Activated T-helper 2 cell treated with anti-CD3 and anti-CD28 coated beads, Interferon-gamma antibody, Interleukin-2, Interleukin-4, amounts not matched to agents 10 μg/mL and 5 μg/mL and 100 μg/mL, durations not matched to agents 14 hours and 24 hours and 36 hours (primary cell): ENCODE measurements at places on chromosomes 12 and 14. TPM values are rescaled to one million over a fixed set of nuclear protein-coding genes. Genes with fewer than 3 reads are reported as not detected.

MYH6 gene
- total RNA-seq, result 0.11 and 0.14 TPM in 2 replicates

LMO3 gene
- not detected in 2 replicates for total RNA-seq

TAS2R10 gene
- not detected in 2 replicates for total RNA-seq

CEBPE gene
- total RNA-seq, result not detected in 2 replicates

RIPK3 gene
- 13.2 and 15.4 TPM in 2 replicates for total RNA-seq

ERH gene
- total RNA-seq, result 390 and 410 TPM in 2 replicates

DNA sequence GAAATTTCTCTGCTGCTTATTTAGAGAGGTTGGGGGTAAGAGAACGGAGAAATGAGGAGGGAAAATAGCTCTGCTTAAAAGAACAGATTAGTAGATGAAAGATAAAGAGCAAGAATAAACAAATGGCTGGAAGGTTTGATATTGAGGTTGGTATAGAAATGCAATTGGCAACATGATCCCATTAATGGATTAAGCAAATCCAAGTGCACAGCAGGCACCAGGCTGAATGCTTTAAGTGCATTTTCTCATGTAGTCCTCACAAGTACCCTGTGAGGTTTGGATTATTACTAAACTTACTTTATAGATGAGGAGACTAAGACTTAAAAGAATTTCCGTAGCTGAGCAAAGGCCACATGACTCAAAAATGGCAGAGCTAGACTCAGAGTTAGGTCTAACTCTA, 76.9 kb upstream of the ATF1 start:
- no peak for DNase-seq

DNA sequence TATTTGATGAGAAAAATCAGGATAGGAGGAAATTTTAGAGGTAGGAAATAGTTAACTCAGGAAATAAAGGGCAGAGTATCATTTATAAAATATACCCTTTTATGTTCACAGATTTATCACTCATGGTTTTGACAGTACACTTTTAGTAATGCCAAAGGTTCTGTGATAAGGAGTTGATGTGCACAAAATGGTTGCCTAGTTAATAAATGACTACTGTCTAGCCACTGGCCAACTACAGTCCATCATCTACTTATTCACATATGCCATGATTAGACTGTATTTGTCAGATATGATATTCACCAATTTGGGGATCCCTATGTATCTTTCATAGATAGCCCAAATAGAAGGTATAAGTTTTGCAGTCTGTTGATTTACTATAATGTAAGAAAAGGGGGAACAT, 19.2 kb upstream of the GXYLT1 start:
- DNase-seq, result no peak

- no peak for DNase-seq
Observed at GRCh38 chr14:28709571-28710305, 56.8 kb upstream of the FOXG1 start.

DNA sequence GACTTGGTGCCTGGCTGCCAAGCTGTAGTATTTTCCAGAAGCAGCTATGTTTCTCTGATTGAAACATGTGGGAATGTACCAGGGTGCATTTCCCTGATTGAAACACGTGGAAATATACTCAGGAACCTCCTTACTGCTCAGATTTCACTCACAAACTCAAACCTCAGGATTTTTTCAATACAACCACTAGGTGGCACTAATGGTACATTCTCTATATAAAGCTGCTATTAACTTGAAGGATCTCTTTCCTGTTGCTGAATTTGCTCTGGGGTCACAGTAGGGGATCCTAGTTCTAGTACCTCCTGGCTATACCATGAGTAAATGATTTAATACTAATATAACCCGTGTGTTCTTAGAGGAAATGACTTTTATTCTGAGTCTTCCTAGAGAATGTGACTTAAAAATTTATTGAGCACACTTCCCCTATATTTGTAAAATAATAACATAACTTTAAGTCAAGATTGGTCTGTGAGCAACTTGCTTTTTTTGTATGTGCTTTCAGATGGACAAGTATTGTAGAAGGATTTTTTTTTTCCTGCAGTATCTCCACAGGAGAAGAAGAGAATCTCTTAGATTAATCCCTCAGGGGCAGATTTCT, 173.8 kb upstream of the MIS18BP1 start:
- DNase-seq, result no peak

DNA sequence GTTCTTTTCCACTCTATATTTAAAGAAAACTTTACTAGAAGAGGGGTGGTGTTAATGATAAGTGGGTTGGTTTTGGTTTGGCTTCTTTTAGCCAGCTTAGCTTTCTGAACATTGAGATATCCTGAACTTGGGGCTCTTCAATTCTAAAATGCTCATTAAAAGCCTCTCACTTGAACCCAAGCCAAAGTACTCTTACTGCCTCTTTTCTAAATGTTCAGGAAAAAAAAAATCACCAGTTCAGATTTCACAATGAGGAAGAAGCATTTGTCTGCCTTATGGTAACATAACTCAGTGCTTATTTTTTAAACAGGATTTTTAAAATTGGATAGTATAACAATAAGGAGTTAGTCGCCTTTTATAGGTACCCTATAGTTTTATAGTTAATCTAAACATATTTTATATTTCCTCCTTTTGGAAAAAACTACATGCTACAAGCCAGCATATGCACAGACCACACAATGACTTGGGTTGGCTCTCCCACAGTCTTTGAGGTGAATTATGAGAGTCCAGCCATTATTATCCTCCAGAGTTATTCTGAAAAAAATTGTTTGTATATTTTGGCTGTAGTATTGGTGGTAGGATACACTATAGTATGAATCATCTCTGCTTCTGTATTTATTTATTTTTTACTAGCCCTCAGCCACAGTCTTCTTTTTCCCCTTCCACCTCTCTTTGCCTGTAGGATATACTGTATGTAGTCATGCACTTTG, 195.5 kb upstream of the TMPO start:
- no peak for DNase-seq

DNA sequence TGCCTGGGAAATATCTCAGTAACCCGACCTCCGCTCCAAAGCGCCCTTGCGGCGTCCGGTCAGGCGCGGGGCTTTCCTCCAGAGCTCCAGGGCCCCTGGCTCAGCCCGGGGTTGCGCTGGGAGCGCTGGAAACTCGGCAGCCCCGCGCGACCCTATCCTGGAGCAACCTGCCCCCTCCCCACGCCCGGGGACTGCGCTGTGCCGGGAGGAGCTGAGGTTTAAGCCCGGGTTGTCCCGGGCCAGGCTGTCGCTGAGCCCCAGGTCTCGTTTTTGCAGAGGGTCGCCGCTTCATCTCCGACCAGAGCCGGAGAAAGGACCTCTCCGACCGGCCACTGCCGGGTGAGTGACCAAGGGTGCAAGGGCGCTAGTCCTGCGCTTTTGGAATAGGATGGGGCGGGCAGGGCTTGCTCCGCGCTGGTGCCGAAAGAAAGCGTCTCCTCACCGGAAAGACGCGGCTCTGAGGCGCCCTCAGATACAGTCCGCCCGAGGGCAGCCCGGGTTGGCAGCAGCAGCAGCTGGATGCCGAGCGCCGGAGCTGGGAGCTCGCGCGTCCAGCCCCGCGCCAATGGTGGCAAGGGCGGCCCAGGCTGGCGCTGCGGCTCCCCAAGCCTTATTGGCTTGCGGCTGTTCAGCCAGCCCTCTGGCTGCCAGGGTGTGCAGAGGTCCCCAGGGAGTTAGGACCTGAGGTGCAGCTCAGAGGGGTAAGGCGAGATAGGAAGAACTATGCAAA, 1.5 kb downstream of the SPX start:
- peak; percentile 57 for DNase-seq

DNA sequence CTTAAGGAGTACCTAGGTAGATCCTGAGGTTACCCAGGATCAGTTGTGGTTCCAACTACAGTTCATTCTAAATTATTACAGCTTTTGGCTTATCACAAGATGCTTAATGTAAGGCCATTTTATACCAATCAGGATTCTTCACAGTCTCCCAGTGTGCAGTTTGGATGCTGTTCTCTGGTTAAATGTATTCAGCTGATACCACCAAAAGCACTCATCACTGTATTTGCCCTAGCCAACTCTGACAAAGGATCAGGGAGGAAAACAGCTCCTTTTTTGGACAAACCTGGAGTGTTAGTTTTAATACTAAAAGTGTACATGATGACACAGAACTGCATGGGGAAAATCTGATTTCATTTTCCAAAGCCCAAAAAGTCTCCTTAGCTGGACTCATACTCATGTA, 19.5 kb downstream of the DMAC2L start:
- DNase-seq, result no peak

GRCh38 chr12:26719852-26720251, 113.1 kb downstream of the ITPR2 start:
- DNase-seq, result no peak

- DNase-seq, result no peak
Observed at GRCh38 chr12:86148612-86149011, 107.6 kb downstream of the MGAT4C start.

DNA sequence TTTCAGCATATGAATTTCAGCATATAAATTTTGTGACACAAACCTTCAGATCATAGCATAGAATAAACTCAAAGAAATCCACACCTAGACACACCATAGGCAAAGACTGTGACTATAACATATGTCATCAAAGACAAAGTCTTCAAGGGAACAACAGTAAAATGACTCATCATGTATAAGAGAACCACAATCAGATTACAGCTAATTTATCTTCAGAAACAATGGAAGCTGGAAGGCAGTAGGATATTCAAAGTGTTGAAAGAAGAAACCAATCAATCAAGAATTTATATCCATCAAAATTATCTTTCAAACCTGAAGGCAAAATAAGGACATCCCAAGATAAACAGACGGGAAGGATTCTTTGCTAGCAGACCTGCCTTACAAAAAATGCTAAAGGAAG, 29.0 kb downstream of the DLK1 start:
- no peak for DNase-seq

DNA sequence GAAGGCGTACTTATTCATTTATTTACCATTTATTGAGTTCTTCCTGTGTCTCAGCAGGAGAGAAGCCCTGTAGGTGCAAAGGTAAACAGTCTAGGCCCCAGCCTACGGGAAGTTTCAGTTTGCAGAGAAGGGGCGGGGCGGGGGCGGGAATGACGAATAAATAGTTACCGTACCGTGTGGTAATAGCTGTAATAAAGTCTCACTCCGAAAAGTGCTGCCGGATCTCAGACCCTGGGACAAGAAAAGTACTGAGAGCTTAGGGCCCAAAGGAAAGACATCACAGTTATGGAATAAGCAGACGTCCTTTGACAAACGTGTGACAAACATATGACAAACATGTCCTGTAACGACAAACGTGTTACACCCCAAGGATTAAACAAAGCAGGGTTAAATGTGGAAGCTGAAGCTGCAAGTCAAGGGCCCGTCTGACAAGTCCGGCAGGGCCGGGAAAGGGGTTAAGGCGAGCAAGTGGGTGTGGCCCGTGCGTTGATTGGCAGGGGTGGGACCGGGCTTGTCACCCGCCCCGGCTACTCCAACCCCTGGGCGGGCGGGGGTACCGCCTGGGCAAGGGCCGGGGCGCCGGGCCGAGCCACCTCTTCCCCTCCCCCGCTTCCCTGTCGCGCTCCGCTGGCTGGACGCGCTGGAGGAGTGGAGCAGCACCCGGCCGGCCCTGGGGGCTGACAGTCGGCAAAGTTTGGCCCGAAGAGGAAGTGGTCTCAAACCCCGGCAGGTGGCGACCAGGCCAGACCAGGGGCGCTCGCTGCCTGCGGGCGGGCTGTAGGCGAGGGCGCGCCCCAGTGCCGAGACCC, at the start of gene LRP10:
LRP10 (plus strand) TSS at position 517 of the 809 bp plus-strand sequence. CDS start 564 bp downstream, outside the sequence.
- DNase-seq, result peak; percentile 79

- no peak for DNase-seq
Observed at GRCh38 chr12:46803517-46803916, 22.3 kb downstream of the SLC38A4 start.

DNA sequence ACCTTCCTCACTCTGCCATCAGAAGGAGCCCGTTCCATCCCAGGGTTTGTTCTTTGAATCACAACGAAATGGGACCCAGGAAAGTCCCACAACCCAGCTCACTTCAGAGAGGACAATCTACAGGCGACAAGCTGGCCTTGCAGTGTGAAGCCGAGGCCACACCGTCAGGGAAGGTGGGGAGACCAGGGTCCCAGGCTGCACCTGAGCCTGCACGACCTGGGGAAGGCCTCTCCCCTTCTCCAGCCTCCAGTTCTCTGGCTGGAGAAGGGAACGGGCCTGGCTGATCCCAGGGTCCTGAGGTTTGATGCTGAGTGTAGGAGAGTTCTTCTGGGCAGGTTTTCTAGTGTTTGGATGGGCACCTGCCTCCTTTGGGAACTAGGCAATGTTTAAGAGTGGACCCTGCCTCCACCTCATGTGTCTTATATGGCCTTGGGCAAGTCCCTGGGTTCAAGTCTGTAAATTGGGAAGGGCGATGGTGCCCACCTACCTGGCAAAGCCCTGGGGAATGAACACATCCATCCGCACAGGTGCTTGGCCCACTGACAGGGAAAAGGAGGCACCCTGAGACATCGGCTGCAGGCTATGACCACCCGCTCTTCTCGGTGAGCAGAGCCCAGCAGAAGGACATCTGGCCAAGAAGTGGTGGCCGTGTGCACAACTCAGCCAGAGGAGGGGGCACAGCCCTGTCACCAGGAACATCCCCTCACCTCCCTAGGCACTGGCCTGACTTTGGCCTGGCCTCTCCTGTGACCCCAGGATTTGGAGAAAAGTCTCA, 77.9 kb upstream of the BCL11B start:
- no peak for DNase-seq

GRCh38 chr14:64828071-64828470, 51.6 kb downstream of the SPTB start:
- no peak for DNase-seq
